Osteoblast (primary cell): ENCODE measurements at places on chromosomes 4 and X.
A peak's percentile ranks its signal among the peaks of the same experiment; 100 is the strongest.

GRCh38 chr4:127446427-127446885, 186.3 kb upstream of the INTU start:
- no peak for DNase-seq

GRCh38 chrX:123873956-123874355, 14.1 kb downstream of the XIAP start:
- no peak for DNase-seq

DNA sequence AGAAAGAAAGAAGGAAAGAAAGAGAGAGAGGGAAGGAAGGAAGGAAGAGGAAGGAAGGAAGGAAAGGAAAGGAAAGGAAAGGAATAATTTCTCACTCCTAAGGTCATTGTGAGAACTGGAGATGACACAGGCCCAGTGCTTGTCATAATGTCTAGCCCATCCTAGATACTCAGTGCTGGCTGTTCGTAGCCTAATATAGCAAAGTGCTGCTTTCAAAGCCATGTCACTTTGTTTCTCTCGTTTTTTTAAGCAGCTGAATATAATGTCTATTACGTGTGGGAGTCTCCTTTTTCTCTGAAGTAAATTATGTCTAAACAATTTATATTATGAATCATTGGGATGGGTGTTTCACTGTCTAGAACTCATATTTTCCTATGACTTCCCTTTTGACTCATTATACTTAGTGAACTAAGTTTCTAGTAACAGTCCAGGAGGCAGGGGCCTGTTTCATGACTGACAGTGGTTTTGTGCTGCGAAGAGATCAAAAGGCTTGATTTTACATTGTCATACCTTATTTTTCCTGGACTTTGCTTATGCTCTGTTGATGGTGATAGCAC, 327.0 kb upstream of the ZFP42 start:
- peak; percentile 90 for DNase-seq

- no peak for DNase-seq
Measured at GRCh38 chr4:155624478-155624877, 42.2 kb upstream of the GUCY1A1 start.

- no peak for DNase-seq
Measured at GRCh38 chr4:57249083-57249482, 138.9 kb upstream of the IGFBP7 start.

GRCh38 chr4:85457752-85458467, 17.0 kb upstream of the ARHGAP24 start:
- no peak for DNase-seq

- no peak for DNase-seq
Measured at GRCh38 chr4:184756399-184756798, 22.5 kb upstream of the CENPU start.

DNA sequence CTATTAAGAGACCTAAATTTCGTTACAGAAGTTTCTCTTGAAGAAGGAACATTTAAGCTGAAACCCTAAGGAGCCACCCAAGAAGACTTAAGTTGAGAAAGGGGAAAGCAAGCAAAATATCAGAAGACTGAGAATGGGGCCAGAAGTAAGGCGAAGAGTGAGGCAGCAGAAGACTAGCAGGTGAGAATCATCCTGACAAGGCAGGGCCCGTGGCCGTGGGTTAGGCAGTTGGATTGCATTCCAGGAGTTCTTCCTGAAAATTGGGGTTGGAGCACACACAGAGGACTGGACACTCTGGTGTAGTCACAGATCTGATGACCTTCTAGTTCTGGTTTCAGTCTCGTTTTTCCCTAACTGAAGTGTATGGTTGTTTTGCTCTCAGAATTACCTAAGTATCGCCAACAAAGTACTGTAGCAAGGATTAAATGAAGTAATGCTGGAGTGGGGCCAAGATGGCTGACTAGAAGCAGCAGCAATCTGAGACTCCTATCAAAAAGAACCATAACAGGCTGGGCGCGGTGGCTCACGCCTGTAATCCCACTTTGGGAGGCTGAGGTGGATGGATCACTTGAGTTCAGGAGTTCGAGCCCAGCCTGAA, 94.4 kb upstream of the GUCY1A1 start:
- DNase-seq, result no peak

- peak; percentile 19 for DNase-seq
Measured at GRCh38 chr4:97720869-97721432, 422.3 kb downstream of the STPG2 start.

- DNase-seq, result no peak
Measured at GRCh38 chr4:55008166-55009056, 117.0 kb downstream of the KDR start.

DNA sequence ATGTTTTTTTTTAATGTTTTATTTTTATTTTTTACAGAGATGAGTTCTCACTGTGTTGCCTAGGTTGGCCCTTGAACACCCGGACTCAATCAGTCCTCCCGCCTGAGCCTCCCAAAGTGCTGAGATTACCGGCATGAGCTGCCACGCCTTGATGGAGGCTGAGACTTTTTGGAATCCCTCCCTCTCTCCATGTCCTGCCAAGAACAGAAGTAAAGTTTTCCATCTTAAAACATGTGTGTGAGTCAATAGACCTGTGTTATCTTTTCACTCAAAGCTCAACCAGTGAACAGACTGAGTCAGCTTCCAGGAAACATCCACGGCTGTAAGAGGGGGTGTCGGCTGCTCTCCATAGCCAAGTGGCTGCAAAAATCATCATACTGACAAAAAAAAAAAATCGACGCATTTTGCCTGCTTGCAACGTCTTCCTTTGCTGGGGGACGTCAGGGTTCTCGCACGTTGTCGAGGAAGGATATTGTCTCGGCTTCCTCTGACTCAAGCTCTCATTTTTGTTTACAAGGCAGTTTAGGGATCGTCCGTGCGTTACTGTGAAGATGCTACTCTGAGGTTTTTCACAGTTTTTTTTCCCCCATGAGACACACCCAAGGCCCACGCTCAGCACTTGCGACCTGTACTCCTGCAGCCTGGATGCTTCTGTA, 10.0 kb upstream of the ASMTL start:
- DNase-seq, result peak; percentile 95

DNA sequence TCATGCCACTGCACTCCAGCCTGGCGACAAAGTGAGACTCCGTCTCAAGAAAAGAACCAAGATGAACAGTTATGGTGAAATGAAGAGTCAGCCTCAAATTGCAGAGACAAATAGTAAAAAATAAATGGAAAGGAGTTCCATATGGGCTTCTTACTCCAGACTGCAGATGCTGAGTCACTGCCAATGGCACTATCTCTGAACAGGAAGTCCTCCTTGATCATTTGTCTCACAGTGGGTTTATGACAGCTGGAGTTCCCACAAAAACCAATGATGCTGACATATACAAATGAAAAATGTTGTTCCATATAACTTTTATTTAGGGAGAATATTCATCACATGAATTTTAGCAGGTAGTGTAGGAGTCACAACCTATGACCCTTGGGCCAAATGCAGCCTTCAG, 631.6 kb downstream of the PCDH18 start:
- DNase-seq, result no peak

DNA sequence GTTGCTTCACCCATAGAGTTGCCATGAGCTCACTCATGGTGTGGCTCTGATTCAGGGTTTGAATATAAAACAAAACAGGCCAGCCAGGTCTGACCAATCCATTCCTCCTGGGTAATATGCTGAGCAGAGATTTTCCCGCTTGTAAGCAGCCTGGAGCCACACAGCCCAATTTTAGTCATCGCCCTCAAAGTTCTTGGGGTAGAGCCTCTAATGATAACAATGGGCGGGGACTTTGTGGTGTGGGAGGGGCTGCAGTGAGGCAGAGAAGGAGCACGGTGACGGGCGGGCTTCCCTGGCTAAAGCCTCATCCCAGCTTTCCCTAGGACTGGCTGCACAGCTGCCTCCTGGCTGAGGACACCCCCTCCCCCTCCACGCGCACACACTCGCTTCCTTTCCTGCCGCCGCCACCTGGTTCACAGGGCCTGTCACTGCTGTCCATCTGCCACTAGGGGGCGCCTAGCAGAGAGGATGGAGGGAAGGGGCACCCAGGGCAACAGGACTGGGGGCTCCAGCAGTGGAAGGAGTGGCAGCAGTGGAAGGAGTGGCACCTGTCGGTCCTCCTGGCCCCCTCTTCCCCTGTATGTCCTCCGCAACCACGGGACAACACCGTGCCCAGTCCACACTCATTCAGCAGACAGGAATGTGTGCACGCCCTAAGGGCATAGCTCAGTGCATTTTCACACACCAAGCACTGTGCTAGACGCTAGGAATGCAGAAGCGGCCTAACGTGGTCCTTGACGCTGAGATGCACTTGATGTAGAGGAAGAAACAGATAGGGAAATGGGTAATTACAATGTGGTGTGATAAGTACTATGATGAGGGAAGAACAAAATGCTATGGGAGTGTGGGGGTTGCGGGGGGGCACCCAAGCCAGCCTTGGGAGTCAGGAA, 26.8 kb downstream of the PRPS1 start:
- DNase-seq, result peak; percentile 83

DNA sequence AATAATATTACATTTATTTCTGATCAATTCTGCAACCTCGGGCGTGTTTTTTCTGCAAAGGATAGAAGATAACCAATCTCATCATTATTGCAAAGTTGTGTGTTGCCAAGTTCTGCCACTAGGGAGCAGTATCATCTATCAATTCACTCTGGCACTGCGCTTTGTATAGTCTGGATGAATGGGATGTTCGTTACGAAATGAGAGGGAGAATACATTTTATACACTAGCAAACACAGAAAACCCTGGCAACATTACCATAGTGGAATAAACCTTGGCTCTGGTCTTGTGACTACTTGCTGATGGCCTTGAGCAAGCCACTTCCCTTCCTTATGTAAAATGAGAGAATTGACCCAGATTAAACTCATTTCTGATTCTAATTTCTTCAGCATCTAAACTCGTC, 97.5 kb upstream of the ZNF518B start:
- peak; percentile 85 for DNase-seq

DNA sequence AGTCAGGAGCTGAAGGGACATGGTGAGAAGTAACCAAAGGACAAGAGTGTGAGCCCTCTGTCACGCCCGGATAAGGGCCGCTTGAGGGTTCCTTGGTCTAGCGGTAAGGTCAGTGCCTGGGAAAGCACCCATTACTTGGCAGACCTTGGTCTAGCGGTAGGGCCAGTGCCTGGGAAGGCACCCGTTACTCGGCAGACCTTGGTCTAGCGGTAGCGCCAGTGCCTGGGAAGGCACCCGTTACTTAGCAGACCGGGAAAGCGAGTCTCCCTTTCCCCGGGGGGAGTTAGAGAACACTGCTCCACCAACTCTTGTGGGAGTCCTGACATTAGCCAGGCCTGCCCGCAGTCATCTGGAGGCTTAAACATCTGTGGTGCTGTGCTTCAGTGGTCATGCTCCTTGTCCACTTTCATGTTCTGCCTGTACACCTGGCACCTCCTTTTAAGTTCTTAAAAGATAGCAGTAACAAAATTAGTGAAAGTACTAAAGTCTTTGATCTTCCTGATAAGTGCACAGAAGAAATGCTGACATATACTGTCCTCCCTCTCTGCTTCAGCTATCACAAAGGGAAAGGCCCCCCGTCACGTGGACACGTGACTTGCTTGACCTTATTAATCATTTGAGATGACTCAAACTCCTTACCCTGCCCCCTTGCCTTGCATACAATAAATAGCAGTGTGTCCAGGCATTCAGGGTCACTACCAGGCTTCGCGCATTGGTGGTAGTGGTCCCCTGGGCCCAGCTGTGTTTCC, 9.3 kb upstream of the SEC24B start:
- no peak for DNase-seq

GRCh38 chr4:111398906-111399330, 746.3 kb upstream of the FAM241A start:
- no peak for DNase-seq
